ENCODE measurements at places on chromosomes 6 and 20.

- DNase-seq: no peak
Observed at GRCh38 chr20:19709635-19710335, 48.3 kb upstream of the RIN2 start.

GRCh38 chr6:132780770-132781371 is 17.6 kb downstream of the SLC18B1 start:
- DNase-seq: no peak

GRCh38 chr6:135002974-135003703 is 51.5 kb downstream of the HBS1L start:
- no peak for DNase-seq

- DNase-seq: peak; percentile 94
Observed at GRCh38 chr6:162478192-162478671, 249.3 kb downstream of the PRKN start.

DNA sequence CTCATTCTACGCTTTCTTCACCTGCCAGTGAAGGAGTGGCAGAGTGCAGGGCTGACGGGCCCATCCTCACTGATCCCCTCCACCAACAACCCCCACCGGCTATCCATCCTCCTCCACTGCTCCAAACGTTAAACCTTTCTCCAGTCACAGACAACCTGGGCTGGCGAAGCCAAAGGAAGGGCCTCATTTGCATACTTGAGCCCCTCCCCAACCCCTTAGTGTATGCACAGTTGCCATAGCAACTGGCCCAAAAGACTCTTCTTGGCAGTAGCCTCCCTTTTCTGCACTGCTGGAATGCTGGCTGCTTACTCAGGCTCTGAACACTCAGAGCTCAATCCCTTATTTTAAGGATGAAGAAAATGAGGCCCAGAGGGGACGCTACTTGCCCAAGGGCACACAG is 130.3 kb downstream of the GRM4 start:
- no peak for DNase-seq

DNA sequence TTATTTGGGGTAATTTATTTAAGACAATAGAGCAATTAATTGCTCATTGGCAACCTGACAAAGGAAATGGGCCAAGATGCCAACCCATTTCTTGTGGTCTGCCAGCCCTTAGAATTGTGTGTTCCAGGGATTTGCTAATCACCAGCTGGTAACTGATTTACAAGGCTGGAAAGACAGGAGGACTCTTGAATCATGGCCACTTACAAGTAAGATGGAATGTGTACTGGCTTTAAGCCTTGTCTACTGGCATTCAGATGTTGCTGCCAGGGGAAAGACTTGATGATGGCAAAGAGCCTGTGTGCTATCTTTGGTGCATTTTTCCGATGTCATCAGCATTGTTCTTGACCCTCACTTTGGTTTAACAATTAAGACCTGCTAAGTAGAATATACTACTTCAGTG is 91.0 kb downstream of the BCKDHB start:
- no peak for DNase-seq

GRCh38 chr20:17227219-17227575 is 357 bp downstream of the PCSK2 start:
- DNase-seq: peak; percentile 54

- peak; percentile 77 for DNase-seq
Observed at GRCh38 chr6:26607434-26608230, 10.9 kb downstream of the ABT1 start.

GRCh38 chr20:1784586-1784985 is 110.6 kb upstream of the SIRPA start:
- DNase-seq: no peak

DNA sequence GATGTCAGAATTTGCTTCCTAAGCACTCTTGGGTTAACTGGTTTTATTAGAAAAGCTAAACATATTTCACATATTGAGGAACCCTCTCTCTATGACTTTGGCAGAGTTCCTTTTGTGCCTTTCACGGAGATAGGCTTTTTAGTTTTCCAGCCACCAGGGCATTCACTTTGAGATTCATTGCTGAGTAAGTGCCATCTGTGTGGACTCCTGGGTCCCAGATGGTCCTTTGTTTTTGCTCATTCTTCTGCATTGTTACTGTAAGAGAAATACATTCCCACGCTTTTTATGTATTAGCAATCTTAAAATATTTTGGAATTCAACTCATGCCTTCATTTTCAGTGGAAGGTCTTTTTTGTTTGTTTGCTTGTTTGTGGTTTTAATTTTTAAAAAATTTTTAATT is 76.3 kb upstream of the PHACTR2 start:
- DNase-seq: no peak

DNA sequence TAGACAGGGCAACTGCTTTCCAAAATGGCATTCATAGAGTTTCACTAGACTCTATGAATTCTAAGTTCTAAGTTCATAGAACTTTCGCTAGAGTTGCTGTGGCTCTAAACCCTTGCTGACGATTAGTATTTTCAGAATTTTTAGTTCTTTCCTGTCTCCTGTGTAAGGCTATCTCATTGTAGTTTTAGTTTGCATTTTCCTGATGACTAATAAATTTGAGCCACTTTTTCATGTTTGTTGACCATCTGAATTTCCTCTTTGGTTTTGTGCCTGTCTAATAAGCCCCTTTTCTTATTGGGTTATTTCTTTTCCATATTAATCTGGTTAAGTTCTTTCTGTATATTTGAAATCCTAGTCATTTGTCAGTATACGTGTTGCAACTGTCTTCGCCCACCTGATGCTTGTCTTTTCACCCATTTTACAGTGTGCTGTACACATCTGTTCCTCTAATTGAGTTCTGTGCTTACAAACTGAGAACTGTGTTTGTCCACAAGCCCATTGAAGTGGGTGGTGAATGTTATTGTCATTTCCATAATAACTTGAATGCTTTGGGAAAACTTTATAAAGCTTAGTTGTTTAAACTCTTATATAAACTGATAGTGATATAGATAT is 177.7 kb upstream of the CDYL start:
- no peak for DNase-seq

GRCh38 chr6:75863001-75863400 is 114.0 kb downstream of the MYO6 start:
- no peak for DNase-seq

GRCh38 chr6:156917213-156917612 is 140.0 kb downstream of the ARID1B start:
- DNase-seq: no peak

DNA sequence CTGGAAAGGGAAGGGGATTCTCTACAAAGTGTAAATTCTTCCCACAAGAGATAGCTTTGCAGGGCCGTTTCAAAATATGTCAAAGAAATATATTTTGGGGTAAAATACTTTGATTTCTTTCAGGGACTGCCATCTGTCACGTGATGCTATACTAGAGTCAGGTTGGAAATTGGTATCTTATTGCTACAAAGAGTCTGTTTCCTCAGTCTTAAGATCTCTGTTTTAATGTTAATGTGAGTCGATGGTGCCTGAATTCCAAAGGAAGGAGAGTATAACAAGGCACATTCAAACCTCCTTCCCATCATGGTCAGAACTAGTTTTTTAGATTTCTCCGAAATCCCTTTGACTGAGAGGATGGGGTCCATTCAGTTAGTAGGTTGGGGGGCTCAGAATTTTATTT is 36.3 kb upstream of the PDE7B start:
- no peak for DNase-seq

DNA sequence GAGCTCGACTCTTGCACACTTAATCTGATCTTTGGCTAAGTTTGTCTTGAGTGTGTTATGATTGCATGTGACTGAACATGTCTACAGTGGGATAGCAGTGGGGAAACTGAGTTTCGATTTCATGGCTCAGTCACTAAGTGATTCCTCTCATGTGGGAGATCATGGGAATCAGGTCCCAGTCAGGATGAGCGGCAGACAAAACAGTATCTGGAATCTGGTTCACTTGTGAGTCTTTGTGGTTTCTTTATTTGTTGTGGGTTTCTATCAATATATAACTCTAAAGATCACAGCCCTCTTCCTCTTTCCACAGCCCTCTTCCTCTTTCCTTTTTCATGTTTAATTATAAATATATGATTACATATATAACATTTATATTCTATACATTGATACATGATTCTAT is 4.0 kb downstream of the RPP21 start:
- no peak for DNase-seq

GRCh38 chr6:148629181-148629580 is 117.6 kb upstream of the UST start:
- DNase-seq: no peak

DNA sequence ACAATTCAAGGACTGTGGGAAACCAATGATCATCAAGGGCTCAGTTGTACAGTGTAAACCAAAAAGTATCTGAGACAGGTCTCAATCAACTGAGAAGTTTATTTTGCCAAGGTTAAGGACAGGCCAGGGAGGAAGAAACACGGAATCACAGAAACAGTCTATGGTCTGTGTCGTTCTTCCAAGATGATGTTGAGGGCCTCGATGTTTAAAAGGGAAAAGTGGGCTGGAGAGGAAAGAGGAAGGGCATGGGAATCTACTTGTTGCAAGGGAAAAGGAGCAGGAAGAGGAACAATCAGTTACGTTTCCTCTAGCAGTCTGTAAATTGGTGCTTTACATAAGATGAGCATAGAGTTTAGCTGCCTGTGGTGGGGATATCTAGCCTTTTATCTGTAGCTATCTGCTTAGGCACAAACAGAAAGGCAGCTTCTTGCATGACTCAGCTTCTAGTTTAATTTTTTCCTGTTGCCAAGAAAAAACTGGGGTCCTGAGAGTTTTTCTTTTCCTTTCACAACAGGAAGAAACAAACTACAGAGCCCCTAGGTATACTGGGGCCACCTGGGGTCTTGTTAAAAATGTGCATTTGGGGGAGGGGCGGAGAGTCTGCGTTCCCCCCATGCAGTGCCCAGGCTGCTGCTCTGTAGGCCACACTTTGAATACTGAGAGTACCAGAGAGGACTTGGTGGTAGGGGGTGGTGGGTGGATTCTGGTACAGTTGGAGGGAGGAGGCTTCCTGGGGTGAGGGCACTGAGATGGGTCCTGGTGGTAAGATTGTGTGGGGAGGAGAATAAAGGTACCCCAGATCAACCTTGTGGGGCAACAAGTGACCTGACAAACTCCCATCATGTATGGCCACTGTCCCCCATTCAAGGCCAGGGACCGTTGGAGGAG is 35.3 kb upstream of the EZR start:
- no peak for DNase-seq

DNA sequence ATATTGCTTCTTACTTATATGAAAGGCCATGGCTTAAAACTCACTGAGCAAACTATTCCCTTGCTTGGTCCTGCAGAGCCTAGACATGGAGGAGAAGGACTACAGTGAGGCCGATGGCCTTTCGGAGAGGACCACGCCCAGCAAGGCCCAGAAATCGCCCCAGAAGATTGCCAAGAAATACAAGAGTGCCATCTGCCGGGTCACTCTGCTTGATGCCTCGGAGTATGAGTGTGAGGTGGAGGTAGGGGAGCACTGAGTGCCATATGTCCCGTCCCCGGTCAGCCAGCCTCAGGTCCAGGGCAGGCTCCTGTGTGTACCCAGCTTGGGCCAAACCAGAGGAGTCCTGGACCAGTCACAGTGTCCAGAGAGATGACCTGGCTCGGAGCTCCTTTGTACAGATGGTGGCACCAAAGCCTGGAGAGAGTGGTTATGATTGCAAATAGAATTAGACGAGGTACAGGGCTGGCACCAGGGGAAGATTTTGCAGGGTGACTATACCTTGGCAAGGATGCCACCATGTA is 21.0 kb downstream of the EPB41L1 start:
- no peak for DNase-seq

GRCh38 chr20:13507646-13508045 is 131.1 kb downstream of the TASP1 start:
- DNase-seq: no peak

DNA sequence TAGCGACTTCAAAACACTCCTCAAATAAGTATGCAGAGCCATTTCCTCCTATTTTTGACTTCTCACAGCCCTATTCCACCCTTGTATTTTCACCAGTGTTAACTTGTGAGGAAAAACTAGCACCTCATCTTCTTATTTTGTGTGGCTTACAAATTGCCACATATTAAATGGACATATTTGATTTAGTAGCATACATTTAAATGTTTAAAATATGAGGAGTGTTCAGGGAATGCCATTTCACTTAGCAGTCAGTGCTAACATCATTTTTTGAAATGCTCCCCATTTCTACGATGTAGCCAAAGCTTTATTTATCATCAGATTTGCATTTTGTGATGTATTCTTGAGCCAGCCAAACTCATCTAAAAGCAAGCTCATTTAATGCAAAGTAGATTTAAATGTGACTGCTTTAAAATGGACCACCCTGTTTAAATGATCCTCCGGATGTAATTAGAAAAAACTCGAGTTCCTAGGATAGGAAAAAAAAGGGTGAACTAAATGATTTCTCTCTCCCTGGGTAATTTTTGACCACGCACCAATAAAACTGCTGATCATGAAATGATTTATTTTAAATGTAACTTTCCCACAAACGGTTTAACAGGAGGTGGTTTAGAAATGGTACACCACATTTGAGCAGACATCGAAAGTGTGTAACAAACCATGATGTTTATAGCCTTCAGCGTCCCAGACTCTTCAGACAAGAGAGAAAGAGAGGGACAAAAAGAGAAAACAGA is 172.6 kb downstream of the CD83 start:
- DNase-seq: no peak

DNA sequence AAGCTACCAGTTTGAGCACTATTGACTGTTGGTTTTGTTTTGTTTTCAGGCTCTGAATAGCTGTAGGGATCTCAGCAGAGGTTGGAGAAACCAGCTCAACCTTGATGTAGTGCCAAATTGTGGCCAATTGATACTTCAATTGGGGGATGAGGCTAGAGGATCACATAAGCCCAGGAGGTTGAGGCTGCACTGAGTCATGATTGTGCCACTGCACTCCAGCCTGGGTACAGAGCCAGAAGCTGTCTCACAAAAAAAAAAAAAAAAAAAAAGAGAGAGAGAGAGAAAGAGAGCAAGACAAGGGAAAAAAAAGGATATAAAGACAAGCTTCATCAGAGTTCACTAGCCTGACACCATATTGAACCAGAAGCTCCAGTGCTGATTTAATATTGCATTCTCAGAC is 702.1 kb downstream of the FRK start:
- no peak for DNase-seq

- DNase-seq: no peak
Observed at GRCh38 chr6:44487002-44487401, 99.5 kb downstream of the CDC5L start.

DNA sequence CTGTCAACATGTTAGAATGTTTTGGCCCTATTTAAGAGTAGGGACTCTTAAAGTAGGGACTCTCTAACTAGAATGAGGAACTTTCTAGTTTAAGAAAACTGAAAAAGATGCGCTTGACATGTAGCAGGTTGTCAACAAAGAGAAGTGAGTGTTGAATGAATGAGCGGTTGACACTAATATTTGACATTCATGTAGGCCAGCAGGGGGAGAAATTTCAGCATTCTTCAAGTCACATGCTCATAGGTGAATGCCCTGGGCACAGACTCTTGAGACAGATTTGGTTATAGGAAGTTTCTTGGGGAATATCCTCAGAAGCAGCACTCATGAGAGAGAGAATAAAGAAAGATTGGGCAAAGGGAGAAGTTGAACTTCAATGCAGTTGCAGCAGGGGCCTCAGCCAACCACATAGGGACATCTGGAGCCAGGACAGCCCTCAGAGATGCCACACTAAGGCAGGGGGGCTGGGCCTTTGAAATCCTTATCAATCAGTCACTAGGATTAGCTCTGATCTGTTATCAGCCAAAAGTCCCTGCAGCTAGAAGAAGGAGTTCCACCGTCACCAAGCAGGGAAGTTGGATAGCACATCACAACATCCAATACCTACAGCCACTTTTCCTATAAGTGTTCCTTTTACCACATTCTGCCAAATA is 145.1 kb upstream of the FKBP1C start:
- no peak for DNase-seq

GRCh38 chr6:123017104-123017682 is 21.2 kb downstream of the CLVS2 start:
- no peak for DNase-seq

GRCh38 chr6:160790028-160790792 is 88.2 kb downstream of the PLG start:
- no peak for DNase-seq

- DNase-seq: no peak
Observed at GRCh38 chr20:49973981-49974380, 8.8 kb upstream of the SNAI1 start.
